ENCODE measurements at places on chromosomes 4 and X. TPM values are rescaled to one million over a fixed set of nuclear protein-coding genes. Genes with fewer than 3 reads are reported as not detected.
A peak's percentile ranks its signal among the peaks of the same experiment; 100 is the strongest.

DNA sequence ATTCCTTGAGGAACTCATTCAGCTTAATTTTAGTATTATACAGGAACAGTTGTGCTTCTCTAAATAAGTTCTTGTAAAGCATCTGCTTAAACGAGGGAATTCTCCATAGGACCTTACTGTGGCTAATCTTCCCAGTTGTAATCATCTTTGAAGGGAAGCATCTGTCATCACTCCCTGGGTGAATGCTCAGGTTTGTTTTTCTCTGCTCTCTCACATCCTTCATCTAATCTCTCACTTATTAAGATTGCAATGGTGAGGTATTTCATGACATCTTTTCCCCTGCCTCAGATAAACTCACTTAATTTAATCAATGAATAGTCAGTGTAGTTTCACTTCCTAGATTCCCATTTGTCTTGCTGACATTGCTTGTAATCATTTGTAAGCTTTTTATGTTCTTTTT is 121.8 kb upstream of the ADAMTS3 start:
- no peak for DNase-seq

DNA sequence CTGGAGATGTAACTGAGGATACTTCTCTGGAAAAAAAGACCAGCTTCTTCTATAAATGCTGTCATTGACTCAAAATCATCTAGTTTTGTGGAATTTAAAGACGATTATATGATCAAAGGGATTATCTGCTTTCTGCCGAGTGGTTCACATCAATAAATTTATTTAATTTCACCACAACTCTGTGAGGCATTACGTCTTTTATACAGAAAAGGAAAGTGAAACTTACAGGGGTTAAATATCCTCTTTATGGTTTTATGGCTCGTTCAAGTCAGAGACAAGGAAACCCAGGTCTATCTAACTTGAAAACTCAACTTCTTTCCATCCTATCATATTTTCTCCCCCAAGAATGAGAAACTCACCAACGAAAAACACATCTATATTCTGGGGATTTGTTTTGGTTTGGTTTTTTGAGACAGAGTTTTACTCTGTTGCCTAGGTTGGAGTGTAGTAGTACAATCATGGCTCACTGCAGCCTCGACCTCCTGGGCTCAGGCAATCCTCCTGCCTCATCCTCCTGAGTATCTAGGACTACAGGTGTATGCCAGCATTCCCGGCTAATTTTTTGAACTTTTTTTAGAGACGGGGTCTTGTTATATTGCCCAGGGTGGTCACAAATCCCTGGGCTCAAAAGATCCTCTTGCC is 377.9 kb upstream of the EMCN start:
- no peak for DNase-seq

DNA sequence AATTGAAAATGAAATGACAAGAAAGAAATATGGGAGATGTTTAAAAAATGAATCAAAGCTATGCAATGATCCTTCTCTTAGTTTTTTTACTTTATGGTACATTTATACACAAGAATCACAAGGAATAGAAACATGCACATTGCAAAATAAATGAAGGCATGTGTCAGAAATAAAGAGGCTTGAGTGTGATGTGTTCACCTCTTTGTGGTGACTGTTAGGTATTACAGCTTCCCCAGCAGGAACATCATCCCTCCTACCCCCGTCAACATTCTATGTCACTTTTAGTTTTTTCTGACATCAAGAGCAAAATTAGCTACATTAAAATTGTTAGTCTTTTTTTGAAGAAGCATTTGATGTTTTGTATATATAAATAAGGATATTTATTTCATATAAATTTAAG is 214.8 kb downstream of the SLC4A4 start:
- no peak for DNase-seq

DNA sequence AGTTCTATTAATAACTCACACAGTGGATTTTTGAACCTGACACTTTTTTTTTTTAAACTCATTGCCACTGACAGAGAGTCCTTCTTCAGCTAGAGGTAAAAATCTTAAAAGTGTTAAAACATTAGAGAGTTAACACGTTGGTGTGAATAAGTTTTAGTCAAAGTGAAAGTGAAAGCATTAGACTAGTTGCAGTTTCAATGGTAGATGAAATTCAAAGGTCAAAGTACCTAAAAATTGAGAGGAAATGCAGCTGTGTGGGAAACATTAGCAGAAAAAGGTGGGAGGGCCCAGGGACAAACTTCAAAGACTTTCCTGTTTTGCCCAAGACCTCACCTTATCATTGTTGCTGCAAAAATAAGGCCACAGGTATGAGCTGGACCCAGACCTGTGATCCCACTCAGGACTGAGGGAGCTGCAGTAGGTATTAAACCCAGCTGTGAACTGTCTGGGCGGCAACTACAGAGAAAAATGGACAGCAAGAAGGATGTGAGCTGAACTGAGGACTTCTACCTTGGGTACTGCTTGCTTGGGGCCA is 17.6 kb upstream of the GABRA4 start:
- no peak for DNase-seq

DNA sequence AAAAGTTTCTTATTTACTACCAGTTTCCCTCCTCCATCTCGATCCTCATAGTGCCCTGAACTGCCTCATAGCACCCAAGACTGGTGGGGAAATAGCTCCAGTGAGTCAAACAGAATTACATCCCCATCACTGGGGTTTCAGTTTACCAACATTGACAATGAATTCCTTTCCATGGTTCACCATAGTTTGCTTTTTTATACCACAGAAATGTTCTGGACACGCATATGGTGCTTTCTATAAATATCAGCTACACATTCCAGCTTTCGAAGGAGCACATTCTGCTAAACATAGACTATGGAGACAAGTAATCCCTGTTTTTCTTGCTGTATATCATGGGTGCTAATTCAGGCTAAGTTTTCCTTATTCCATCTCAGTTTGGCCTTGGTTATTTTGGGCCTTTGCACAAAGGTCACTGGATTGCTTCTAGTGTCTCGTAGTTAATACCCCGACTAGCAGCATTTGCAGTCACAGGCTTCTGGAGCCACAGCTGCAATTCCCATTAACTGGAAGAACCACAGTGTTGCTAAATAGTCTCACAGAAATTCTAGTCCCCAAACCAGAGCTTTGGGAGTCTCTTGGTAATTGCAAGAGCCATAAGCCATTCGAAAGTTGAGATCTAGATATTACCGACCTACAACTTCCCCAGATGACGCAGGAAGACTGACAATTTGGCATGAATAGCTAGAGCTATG is 53.4 kb upstream of the TRPC3 start:
- no peak for DNase-seq

GRCh38 chrX:148588649-148589310 is 88.4 kb downstream of the AFF2 start:
- no peak for DNase-seq

- peak; percentile 23 for DNase-seq
These were observed 6.8 kb upstream of the TCEANC start for GRCh38 chrX:13646154-13646549.

DNA sequence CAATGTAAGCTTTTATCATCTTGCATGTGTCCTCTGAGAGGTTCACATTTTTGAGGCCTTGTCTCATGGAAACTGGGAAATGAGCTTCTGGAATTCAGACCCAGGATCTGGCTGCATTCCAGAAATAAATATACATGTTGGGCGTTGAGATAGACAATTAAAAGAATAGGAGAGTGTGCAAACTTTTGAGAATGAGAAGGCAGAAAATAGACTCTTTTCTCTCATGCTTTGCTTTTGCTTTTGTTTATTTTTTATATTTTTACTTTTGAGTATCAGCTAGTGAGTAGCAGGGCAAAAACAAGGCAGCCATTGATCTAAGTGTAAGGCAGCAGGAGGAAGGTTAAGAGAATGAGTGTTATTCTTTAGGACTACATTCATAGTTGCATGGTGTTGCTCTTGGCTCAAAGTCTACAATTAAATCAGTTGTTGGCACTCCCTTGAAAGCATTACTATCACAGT is 12.4 kb downstream of the SHROOM3 start:
- no peak for DNase-seq

DNA sequence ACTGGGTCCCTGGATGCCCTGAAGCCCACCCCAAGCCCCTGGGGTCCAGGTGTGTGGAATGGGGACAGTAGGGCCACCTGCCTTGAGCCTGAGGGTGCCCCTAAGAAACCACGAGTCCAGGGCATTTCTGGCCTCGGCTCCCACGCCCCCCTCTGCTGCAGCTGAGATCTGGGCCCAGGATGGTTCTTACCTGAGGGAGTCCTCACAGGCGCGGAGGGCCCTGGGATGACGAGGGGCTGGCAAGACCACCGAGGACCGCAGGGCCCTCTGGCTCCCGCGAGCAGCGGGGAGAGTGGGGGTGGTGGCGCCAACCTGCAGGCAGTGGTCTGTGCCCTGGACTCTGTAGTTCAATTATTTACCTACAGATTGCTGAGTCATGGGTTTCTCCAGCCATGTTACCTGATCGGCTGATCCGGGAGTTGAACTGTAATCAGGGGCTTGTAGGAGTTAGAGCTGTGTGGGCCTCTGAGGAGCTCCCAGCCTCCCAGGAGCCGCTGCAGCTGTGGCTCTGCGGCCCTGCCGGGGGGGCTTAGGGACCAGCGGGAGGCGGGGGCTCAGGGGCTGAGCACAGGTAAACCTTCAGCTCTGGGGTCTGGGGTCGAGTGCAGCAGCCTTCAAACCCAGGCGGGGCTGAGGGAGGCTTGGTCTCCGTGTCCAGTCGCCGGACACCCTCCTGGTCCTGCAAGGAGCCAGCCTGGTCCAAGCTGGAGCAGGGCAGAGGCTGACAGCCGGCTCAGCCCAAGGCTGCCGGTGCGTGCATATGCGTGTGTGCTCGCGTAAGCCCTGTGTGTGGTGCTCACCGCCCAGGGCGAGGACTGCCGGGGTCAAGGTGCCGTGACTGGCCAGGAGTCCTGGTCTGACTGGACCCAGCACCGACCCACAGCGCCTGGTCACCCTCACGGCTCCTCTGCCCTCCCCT is at the start of gene SLC26A1:
SLC26A1 (minus strand) TSS at position 294 of the 919 bp plus-strand sequence. CDS start 1,701 bp downstream, outside the sequence.
- no peak for DNase-seq

GRCh38 chr4:149932188-149932587 is 116.5 kb upstream of the IQCM start:
- no peak for DNase-seq

DNA sequence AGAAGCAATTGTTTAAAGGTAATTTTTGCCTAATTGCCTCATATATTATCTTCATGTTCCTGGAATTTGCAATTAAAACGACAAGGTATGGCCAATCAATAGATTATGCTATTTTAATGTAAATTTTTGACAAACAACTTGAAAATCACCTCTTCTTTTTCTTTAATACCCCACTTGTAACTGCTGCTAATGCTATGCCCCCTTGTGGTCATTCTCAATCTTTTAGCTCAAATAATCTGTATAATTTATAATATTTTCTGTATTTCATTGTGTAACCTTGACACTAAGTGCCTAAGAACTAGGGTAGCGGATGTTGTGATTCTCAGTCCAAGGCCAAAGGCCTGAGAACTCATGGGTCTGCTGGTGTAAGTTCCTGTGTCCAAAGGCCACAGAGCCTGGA is 831.7 kb upstream of the POU3F4 start:
- no peak for DNase-seq

DNA sequence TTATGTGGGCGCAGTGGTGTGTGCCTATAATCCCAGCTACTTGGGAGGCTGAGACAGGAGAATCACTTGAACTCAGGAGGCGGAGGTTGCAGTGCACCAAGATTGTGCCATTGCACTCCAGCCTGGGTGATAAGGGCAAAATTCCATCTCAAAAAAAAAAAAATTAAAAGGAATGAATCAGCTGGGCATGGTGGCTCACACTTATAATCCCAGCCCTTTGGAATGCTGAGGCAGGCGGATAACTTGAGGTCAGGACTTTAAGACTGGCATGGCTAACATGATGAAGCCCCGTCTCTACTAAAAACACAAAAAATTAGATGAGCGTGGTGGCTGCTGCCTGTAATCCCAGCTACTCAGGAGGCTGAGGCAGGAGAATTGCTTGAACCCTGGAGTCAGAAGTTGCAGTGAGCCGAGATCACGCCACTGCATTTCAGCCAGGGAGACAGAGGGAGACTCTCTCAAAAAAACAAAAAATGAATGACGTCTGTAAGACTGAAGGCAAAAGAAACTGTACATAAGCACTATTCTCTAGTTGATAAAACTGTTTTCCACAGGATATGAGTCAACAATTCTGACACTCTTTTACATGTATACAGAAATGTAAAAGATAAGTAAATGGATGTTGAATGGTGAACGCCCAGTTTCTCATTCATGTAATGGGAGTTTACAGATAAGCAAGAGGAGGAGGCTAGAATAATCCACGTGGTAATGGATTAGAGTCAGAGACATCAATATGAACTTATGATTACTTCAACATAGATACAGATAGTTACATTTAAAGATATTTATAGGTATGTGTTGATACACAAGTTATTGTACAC is 22.2 kb downstream of the CENPC start:
- DNase-seq = no peak

DNA sequence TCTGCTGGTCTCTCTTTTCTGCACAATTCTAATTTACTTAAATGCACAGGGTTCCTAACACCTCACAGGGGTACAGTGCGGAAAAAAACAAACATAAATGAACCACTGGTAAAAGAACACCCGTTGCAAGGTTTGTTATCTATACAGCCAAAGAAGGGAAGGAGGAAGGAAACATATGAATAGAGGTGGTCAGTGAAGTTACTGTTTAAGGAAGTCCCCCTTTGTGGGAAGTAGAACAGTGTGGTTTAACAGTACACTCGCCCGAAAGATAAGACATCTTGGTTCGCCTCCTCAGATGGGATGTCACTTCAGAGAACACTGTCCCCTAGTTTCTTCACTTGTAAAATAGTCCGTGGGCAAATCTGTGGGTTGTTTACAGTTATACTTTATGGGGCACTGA is 57.5 kb downstream of the TEC start:
- no peak for DNase-seq

GRCh38 chr4:16449406-16449805 is 223.1 kb upstream of the TAPT1 start:
- no peak for DNase-seq

DNA sequence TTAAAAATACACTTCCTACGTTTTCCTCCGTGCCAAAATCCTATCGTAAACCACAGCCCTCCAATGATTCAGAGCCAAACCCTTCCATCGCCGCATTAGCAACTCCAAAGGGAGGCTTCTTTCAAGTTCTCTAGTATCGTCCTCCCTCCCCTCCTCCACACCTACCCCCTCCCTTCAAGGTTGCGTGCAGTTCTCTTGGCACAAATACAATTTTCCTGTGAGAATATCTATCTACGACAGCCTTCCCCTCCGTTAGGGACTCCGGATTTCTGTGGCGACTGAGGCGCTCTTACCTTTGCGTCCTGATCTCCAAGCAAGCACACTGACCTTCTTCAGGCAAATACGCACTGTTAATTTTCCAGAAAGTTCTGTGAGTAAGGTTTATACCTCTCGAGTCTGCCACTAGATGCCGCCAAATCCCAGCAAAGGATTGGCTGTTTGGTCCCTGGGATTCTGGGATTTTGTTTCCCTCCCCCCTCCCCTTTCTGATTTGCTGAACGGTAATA is 1.2 kb upstream of the MORF4L2 start:
- peak; percentile 51 for DNase-seq

GRCh38 chrX:14354521-14354920 is 174.8 kb upstream of the GLRA2 start:
- DNase-seq = no peak

The CCDC110 gene
- total RNA-seq = 3.1 TPM

The CXorf49 gene
- total RNA-seq = not detected

The EBP gene
- total RNA-seq = 73.1 TPM

The SPANXD gene
- total RNA-seq = not detected

The AASDH gene
- 22.0 TPM for total RNA-seq

The GCNA gene
- total RNA-seq = 3.9 TPM

The MAOB gene
- 0.82 TPM for total RNA-seq

The AKAP14 gene
- total RNA-seq = not detected

The AMTN gene
- total RNA-seq = not detected
